ENCODE measurements at places on chromosomes 12 and 14.

DNA sequence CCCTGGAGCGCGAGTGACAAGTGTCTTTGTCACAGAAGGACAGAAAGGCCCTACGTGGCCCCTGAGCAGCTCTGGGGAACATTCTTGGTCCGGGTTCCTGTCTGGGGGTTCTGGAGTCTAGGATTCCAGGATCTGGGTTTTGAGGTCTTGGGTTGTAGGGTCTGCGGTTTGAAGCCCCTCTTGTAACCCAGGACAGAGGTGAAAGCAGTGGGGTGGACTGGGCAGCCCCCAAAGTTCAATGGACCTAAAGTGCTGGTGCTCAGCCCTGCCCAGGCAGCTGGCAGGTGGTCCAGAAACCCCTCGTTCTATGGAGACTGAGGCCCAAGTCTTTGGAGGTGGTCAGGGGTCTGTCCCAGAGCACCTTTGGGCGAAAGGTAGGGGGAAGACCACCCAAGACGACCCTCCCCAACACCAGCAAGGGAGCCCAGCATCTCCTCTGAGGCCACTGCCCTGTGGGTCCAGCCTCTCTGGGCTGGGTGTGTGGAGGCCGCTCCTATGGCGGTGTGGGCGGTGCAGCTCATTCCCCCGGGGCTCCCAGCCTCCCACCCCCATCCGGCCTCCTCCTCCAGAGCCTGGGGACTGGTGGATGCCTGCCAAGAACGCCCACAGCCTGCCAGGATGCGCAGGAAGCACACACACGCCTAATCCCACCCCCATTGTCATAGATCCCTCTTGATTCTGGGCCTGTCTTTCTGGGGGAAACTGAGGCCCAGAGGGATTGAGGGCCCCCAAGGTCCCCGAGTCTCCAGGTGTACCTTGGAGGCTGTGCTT lies 30.2 kb upstream of the ANKRD9 start:
- peaks cover 14% of the 10 kb centered on the region for H3K27me3 ChIP-seq
- H3K4me3 ChIP-seq: no peak overlapping the region
- H3K4me1 ChIP-seq: peaks cover 6% of the 10 kb centered on the region

GRCh38 chr12:92042791-92043531 lies 102.7 kb downstream of the BTG1 start:
- no peaks in the 10 kb centered on the region for H3K27me3 ChIP-seq
- DNase-seq: no peak
- H3K4me1 ChIP-seq: peaks cover 56% of the 10 kb centered on the region
- H3K27ac ChIP-seq: no peak overlapping the region
- no peak overlapping the region for H3K4me3 ChIP-seq
- peaks cover 2% of the 10 kb centered on the region for H3K36me3 ChIP-seq

- no peaks in the 10 kb centered on the region for H3K4me1 ChIP-seq
- DNase-seq: no peak
- H3K27me3 ChIP-seq: no peaks in the 10 kb centered on the region
- H3K27ac ChIP-seq: no peak overlapping the region
Observed at GRCh38 chr12:20350026-20350425, 18.3 kb upstream of the PDE3A start.

DNA sequence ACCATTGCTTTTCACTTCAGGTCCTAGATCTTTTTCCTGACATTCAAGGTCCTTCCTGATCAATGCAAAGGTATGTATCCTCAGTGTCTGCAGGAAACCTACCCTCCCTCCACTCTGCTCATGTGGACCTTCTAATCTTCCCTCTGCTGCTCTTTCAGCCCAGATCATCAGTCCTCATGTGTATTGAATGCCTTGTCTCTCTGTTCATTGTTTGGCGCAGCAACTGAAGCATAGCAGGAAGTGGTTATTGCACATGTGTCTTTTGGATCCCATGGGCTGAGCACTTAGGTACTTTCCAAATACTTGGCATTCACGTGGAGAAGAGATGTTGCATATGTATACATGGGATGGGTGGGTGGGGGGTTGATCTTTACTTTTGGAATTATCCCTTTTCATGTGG lies 4.3 kb upstream of the NIN start:
- peaks cover 11% of the 10 kb centered on the region for H3K27me3 ChIP-seq
- H3K4me1 ChIP-seq: peaks cover 27% of the 10 kb centered on the region
- no peak overlapping the region for H3K4me3 ChIP-seq
- no peak overlapping the region for H3K27ac ChIP-seq
- no peaks in the 10 kb centered on the region for H3K36me3 ChIP-seq

GRCh38 chr12:32558903-32559302 lies 120.2 kb upstream of the DNM1L start:
- H3K27ac ChIP-seq: no peak overlapping the region
- DNase-seq: no peak
- no peaks in the 10 kb centered on the region for H3K36me3 ChIP-seq

DNA sequence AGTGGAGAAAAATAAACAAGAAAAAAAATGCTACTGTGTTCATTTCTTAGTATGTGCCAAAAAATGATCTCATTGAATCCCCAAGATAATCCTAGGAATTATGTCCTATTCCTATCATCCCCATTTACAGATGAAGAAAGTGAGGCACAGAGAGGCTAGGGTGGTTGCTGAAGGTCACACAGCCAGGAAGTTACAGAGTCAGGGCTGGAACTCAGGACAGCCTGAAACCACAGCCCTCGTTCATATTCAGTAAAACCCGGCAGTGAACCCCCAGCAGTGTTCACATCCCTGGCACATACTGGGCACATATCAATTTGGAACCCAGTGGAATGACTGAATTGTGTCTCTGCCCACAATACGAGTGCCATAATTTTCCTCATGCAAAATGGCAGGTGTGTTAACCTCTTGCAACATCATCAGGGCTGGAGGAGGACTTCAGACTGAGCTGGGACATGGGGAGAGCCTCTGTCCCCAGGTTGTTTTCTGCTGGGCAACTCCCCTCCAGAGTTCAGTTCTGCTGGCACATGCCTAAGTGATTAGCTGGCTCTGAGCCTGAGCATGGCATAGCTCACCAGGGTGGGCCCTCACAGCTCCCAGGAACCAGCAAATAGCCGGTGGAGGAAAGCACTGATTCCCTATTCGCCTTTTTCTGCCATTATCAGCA lies 2.0 kb upstream of the PPP1CC start:
- peaks cover 24% of the 10 kb centered on the region for H3K36me3 ChIP-seq
- DNase-seq: no peak
- H3K27me3 ChIP-seq: no peaks in the 10 kb centered on the region
- H3K27ac ChIP-seq: no peak overlapping the region
- no peak overlapping the region for H3K4me3 ChIP-seq

DNA sequence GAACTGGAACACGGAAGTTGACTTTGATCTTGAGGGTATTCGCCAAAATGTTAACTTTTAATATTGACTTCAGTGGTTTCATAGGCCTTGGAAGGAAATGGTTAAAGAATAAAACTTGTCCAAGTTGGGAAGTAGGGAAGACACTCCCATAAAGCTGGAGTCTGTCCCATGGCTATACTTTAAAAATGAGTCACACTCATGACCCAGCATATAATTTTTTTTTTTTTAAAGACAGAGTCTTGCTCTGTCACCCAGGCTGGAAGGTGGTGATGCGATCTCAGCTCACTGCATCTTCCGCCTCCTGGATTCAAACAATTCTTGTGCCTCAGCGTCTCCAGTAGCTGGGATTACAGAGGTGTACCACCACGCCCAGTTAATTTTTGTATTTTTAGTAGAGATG lies 19.6 kb downstream of the TMPRSS12 start:
- H3K27me3 ChIP-seq: no peaks in the 10 kb centered on the region
- H3K4me3 ChIP-seq: no peak overlapping the region
- H3K36me3 ChIP-seq: peaks cover 3% of the 10 kb centered on the region
- no peaks in the 10 kb centered on the region for H3K4me1 ChIP-seq
- no peak overlapping the region for H3K27ac ChIP-seq

All from activated CD4-positive, alpha-beta memory T cell treated with anti-CD3 and anti-CD28 coated beads, Interleukin-2, amount 10 ng/mL, durations not matched to agents 7 days and 5 days (primary cell).